ENCODE measurements at places on chromosomes 11 and 22. TPM values are rescaled to one million over a fixed set of nuclear protein-coding genes. Genes with fewer than 3 reads are reported as not detected.

GRCh38 chr22:36352803-36353507 is 34.8 kb downstream of the MYH9 start:
- DNase-seq, result no peak

DNA sequence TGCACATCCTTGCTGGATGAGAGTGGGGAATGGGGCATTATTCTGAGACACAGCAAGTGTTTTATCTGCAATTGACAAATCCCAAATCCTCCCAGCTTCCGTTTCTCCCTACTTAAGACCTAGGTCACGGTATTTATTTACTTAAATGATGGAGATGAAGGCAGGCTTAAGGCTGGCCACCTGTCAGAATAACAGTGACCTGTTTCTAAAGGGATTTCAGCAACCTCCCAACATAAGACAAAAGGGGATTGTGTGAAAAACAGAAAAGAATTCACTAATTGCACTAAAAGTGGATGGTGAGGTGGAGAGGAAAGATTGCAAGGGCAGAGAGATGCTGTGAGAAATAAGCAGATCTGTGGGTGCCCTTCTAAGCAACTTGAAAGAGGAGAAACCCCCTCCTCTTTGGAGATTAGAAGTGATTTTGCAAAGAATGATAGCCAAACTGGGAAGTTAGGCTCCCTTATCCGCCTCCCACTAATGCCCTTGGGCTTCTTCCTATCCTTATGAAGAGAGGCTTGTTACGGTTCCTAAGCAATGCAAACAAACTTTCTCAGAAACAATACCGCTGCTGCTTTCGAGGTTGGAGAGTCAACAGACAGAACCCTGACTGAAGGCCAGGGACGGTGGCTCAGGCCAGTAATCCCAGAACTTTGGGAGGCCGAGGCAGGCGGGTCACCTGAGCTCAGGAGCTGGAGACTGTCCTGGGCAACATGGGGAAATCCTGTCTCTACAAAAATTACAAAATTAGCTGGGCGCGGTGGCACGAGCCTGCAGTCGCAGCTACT is 84.3 kb downstream of the ARL14EP start:
- DNase-seq, result no peak

GRCh38 chr11:93622043-93622442 is 39.4 kb upstream of the CEP295 start:
- no peak for DNase-seq

- no peak for DNase-seq
Observed at GRCh38 chr22:28442711-28443525, 236.7 kb downstream of the TTC28 start.

DNA sequence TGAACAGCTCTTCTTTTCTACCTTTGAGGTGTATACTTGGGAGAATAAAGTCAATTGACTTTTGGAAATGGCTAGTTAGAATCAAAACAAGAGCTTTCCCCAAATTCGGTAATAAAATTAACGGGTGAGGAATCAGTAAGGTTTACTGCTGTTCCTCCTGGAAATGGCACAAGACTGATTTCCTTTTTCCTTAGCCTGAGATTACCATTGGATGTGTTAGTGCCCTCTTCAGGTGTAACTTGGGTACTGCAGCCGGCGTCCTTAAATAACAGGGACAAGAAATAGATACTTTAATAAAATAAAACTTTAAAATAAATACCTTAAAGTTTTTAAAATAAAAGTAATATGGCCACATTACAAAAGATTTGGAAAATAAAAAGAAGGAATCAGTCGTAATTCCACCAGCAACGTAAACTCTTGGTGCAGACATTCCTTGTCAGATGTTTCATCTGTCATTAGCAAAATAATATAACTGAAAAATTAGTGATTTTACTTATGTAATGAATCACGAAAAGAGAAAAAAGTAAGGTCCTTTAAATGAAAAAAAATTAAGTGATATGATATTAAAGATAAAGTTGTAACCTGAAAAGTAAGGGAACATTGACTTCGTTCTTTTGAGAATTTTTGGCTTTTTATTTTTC is 29.7 kb downstream of the ZFTA start:
- peak; percentile 45 for DNase-seq

The FGF4 gene
- polyA plus RNA-seq, result 0.05 TPM

The INS gene
- not detected for polyA plus RNA-seq

The CNTF gene
- 1.8 TPM for polyA plus RNA-seq
